ENCODE measurements at places on chromosomes 16 and 17.
A peak's percentile ranks its signal among the peaks of the same experiment; 100 is the strongest.

GRCh38 chr17:5120036-5120435 is 4.2 kb downstream of the USP6 start:
- DNase-seq = no peak

GRCh38 chr16:47613251-47613650 is 152.1 kb downstream of the PHKB start:
- no peak for DNase-seq

DNA sequence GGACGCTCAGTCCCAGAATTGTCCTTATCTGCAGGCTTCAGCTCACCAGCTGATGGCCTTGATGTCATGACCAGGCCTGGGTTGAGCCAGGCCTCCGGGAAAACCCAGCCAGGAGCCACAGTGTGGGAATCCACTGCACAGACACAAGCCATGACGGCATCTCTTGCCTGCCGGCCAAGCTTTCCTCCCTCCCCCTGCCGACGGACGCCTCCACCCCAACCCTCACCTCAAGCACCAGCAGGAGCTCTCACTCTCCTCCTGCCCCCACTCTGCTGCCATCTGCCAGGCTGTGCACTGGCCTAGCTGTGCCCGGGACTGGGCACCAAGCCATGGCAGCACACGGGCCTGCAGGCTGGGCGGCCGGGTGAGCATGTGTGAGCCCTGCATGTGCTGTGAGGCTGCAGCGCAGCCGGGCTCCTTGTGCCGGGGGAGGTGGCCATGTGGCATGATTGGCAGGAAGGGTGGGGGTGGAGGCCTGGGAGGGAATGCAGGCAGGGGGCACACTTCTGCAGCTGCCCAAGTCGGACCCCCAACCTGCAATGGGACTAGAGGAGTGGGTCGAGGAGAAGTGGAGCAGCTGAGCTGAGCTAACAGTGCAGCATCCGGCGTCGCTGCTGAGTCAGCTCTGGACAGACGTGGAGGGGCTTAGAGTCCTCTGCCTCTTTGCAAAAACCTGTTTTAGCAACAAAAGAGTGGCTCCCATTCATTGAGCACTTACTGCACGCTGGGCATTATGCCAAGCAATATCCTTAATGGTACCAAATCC is 268.5 kb downstream of the CBLN1 start:
- no peak for DNase-seq

DNA sequence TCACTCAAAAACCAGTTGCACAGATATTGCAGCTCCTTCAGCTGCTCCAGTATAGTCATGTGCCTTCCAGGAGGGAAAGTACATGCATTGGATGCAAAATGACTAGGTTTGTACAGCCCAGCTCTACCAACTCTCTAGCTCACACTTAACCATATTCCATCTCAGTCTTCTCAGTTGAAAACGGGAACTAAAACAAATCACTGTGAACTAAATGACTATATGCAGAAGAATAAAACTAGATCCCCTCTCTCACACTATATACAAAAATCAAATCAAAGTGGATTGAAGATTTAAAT is 24.9 kb downstream of the DCUN1D3 start:
- DNase-seq = no peak

- no peak for DNase-seq
Measured at GRCh38 chr17:17361867-17362539, 58.8 kb downstream of the NT5M start.

DNA sequence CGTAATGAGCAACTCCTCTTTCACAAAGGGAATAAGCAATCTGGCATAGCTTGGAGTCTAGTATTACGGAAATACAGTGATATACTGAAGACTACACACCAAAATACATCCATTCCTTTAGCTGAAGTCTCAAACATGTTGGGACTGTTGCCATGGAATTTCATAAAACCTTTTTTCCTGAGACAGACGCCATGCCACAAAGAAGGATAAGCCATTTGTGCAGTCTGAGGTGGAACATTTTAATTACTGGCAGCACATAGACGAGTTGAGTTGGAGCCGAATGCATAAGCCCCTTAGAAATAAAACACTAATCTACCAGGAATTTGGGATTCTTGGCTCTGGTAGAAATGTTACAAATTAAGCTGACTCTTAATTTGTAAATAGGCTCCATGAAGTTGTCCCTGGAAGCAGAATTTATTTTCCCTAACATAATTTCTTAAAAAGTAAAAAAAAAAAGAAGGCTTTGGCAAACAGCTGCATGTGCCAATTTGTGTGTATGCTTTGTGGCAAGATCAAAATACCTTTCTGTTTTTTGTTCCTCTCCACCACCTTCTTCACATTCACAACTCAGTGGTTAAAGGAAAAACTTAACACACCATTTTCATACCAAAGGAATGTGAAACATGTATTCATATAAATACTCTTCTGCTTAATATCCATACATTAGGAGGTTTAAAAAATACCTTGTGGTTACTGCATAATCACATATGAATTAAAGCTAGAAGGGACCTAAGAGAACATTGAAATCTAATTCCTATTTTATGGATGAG is 25.5 kb downstream of the GRB7 start:
- DNase-seq = no peak

GRCh38 chr17:62854098-62854680 is 46.1 kb upstream of the MARCHF10 start:
- no peak for DNase-seq

DNA sequence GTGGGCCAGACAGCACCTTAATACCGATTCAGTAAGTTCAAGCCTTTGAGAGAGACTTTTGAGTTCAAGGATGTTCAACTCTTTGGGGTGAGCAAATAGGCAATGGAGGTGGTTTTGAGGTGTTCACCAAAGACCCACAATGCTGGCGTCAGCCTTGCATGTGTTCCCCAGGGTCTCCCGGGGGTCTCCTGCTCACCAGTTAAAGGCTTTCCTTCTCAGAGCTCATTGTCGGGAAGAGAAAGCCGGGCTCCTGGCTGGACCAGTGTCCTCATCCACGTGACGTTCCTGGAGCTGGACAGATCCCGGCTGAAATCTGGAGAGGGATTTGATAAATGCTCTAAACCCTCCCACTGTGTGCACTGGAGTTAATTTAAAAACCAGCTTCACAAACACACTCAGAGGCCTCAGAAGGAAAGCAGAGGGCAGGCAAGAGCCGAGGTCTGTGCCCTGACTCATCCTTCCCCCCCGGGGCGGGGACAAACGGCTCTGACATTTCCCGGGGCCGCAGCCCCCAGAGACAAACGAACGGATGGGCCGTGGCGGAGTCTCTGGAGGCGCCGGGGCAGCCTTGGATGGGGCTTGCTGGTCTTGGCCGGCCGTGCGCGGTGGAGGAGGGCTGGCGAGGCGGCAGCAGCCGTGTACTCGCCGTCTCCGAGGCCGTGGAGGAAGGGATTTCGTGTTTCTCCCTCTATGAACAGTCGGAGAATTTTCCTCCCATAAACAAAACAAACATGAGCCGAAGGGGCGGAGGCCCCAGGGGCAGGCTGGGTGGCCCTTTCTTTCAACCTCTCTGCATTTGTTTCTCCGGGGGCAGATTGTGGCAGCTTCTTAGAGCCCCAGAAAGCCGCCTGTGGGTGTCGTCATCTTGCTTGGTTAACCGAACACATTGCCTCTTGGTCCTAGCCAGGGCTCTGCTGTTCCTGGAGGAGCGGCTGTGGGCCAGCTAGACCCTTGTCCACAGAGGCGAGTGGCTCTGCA is 94.2 kb downstream of the NTN1 start:
- DNase-seq = peak; percentile 5

DNA sequence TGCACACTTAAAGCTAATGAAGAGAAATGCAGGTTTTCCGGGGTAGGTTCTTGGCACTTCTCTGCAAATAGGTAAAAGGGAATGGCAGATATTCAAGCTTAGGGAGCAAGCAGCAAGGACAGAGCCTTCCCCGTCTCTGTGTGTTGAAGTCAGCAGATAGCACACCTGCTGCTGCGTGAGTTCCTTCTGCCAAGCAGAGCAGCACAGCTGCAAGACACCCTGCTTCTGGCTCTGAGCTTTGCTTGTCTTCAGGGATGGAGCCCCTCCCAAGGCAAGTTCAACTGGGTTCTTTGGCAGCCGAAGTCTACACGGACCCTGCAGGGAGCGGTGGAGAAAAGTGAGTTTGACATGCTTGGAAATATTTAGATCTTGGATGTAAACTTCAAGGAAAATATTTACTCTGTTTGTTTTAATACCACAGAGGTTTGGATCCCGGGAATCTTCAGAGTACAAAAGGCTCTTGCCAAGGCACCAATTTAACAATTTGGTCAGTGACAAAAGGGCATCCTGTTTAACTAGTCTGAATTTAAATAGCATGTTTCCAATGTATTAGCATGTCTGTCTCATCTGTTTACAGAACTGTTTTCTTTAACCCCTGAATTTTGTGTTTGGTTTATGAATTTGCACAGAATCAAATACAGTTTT is 113.4 kb upstream of the KCNJ16 start:
- no peak for DNase-seq

- DNase-seq = no peak
Measured at GRCh38 chr17:14471052-14471451, 170.2 kb downstream of the HS3ST3B1 start.

DNA sequence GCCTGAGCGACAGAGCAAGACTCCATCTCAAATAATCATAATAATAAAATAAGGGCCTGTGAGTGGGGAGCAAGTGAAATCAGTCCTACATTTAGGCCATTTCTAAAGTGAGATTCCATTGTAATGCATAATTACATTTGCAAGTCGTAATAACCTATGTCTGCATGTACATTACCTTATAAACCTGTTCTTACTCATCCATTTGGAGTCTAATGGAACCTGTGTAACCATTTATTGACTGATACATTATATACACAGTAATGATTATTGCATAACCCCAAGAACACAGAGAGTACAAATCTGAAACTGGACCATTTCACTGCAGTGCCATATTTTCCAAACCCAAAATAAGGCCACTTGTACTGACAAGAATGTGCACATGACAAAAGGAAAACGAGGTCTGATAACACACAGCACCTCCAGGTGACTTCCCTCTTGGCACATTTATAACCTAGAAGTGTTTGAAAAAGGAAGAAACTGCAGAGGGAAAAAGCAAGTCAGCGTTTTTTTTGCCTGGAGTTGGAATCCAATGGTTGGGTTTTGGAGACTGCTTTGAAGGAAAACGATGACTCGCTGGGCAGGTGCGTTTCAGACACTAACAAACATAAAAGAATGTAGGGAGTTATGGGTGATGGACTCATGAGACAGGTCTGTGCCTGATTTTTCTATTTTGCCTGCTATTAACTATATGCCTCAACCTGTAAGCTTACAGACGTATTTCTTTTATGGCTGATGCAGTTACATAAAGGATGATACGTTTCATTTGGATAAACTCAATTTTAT is 63.6 kb upstream of the KIFC3 start:
- no peak for DNase-seq

DNA sequence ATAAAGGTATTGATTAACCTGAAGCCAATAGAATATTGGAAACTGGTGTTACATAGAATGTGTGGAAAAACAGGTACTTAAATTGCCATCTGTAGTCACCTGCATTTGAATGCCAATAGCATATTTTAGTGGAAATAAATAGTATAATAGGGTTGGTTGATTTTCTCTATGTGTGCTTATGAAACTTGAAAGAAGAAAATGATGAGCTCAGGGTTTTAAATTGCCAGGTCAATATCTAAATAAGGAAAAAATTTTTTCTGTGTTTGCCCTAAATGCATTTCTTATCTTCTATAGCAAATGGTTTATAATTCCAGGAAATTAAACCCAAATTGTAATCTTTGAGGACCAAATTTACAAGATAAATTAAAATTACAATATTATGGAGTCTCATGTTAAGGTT is 626.6 kb downstream of the CDH8 start:
- DNase-seq = no peak

DNA sequence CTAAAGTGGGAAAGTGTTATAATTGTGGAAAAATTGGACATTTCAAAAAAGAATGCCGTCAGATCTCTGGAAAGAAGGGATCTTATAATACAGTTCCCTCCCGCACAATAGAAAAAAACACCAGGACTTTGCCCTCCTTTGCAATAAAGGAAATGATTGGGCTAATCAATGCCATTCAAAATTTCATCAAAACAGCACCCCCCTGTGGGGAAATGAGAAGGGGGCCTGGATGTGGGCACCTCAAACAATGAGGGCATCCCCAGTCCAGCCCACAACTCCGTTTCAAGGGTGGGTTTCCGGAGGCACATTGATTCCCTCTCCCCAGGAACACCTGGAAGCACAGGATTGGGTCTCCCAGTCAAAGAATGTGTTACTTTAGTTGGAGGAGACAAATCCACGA is 26.1 kb downstream of the CD300LG start:
- DNase-seq = no peak

GRCh38 chr17:40412880-40413279 is 4.8 kb downstream of the TOP2A start:
- DNase-seq = no peak

GRCh38 chr16:85879975-85880831 is 18.8 kb upstream of the IRF8 start:
- no peak for DNase-seq

DNA sequence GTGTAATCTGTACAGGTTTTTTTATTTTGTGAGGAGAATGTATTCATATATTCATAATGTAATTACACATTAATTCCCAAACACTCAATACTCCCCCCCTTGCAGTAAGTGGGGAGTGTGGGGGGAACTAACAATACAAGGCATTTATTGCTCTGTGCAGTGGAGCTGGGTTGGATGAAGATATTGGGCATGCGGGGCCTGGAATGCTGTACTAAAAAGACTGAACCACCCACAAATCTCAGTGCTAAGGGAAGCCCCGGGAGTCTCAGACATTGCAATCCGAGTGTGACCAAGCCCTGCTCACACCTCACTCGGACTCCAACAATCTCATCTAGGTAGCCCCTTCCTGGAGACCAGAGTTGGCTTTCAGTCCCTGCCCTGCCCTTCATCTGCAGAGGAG is 6.0 kb downstream of the PLLP start:
- no peak for DNase-seq

GRCh38 chr16:22206842-22207714 is 1.0 kb downstream of the EEF2K start:
- DNase-seq = peak; percentile 54

DNA sequence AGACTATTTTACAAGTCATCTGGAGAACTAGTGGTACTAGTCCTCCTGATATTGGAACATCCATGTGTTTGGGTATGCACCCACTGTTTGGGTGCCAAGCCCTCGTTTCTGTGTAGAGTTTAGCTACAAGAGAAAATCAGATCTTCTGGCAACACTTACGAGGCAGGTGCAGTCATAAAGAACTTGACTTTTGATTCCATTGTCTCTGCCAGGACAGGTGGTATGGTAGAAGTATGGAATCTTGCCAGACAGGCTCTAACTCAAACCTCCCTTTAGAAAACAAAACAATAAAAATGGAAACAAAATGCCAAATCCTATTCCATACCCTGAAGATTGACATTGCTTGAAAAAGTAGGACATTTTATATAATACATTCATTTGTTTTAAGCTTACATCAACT is 16.0 kb downstream of the RNF43 start:
- no peak for DNase-seq

GRCh38 chr17:2755891-2756724 is 6.7 kb upstream of the CCDC92B start:
- no peak for DNase-seq

DNA sequence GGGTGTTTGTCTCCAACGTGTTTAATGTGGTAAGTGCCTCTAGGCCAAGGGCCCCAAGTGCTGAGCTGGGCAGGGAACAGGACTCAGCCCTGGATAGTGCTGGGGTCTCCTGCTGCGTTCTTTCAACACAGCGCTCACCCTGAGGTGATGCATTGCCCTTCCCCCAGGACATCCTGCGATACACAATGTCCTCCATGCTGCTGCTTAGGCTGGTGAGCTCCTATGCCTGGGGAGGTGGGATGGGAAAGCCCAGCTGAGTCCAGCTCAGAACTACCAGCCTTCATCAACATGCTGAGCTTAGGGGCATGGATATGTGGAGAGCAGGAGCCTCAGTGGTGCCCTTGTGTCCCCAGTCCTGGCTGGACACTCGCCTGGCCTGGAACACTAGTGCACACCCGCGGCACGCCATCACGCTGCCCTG is 563 bp downstream of the ZACN start:
- no peak for DNase-seq

Measured in stimulated activated CD8-positive, alpha-beta memory T cell treated with anti-CD3 and anti-CD28 coated beads, Interleukin-4, amount 100 ng/mL, for 4 hours (primary cell).